GOT3 (cell line): ENCODE measurements at places on chromosomes 7 and 10.

GRCh38 chr10:92702301-92702916 is 12.7 kb downstream of the HHEX start:
- DNase-seq: no peak

GRCh38 chr10:7364474-7364873 is 46.4 kb downstream of the SFMBT2 start:
- DNase-seq: no peak

DNA sequence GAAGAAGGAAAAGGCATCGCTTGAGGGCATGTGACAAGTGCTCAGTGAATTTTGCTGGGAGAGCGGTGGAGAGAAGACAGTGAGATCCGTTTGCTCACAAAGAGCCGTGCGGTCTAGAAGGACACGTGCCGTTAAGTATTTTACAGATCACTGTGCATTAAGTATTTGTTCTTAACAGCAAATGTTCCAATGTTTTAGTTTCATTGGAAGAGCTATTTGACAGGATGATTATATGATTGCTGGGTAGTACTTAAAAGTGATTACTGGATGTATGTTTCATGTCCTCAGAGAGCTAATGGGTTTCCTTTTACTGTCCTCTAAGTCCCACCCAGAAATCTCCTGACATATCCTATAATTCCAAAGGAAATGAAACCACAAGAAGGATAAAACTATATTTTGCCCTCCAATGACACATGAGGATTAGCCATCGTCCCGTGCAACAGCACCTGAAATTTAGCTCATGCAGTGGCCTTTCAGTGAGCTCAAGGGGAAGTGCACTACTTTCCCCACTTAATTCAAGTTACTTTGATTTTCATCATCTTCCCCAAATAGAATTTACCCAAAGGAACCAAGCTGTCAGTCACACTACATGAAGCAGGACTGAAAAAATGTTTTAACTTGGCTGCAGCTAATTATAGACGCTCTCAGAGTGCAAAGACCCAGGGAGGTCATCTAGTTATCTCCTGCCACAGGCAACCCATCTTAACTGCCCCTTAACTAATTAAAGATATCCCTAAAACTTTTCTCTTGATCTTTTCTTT is 80.3 kb downstream of the KLF6 start:
- DNase-seq: no peak

DNA sequence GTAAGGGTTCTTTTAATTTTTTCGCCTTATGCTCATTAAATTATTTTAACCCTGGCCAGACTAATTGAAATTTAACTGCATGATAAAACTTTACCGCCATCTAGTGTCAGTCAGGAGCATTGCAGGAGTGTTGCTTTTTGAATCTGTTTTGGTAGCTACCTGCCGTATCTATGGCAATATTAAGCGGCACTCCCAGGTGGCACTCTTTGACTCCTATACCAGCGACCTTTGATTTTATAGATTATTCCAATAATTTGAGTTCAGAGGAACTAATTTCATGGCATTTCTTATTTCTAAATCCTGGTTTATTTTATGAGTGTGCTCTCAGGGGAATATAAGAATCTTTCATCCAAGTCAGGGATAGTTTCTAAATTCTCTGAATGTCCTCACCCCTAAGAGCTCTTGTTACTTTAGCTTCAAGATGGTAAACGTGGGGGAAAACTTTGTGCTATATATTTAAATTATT is 198.9 kb downstream of the REEP3 start:
- no peak for DNase-seq

GRCh38 chr7:100171087-100171681 is 2.8 kb upstream of the GAL3ST4 start:
- DNase-seq: no peak

DNA sequence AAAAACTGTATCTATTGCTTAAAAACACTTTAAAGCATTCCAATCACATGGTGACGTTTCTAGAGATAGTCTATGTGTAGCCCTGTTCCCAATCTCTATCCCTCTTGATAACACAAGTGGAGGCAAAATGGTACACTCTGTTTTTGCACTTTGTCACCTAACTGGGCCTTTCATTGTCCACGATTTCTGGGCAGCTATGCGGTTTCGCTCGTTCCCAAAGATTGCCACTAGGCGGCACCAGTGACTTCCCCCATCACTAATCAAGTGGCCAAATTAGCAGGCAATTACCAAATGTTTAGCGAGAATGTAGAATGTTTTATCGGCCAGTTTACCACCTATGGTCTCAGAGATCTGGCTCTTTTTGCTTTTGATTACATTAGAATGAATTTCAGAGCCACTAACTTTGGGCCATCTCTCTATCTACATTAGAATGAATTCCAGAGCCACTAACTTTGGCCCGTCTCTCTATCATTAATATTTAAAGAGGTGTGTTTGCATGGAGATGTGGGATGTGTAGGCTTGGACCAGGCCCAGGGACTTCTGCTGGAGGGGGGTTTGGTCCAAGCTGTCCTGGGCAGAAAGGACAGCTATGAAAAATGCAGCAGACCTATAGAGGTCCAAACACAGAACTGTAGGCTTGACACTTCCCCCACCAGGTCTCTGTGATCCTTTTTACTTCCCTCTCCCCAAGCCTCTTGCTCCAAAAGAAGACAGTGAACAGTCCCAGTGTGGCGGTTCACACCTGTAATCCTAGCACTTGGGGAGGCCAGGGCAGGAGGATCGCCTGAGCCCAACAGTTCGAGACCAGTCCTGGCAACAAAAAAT is 90.1 kb downstream of the EPC1 start:
- no peak for DNase-seq

- no peak for DNase-seq
These were observed 28.9 kb upstream of the LMTK2 start for GRCh38 chr7:98077762-98078161.
